ENCODE measurements at places on chromosomes 6 and 20.

GRCh38 chr6:163793011-163793983, 378.8 kb downstream of the QKI start:
- DNase-seq, result no peak

DNA sequence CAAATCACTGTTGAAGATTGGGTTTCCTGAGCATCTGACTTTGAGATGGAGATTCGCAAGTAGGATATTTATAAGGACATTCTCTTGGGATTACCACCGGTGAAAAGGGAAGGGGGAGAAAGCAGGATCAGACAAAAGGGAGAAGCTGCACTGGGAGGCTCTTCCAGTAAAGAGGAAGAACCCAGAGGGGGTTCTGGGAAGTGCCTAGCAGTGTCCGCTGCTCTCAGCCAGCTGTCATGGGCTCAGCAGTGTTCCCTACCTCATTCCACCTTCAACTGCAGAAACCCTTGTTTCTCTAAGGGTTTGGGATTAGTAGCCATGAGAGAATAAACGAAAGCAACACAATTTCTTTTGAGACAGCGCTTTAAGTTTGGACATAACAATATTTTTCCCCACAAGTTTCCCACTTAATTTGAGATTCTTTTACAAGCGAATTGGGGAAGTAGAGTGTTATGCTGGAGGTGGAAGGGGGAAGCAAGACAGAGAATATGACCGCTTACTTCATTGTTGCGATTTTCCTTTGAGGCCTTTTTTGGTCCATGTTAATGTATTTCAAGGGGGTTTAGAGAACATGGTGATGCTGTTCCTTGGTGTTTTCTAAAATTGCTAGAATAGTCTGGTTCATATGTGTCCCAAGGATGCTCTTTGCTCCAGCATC, 154.5 kb upstream of the SCGN start:
- DNase-seq, result no peak

- DNase-seq, result no peak
Observed at GRCh38 chr20:7272512-7272911, 505.0 kb downstream of the BMP2 start.

GRCh38 chr6:13474360-13474759, 13.0 kb downstream of the GFOD1 start:
- DNase-seq, result no peak

- no peak for DNase-seq
Observed at GRCh38 chr6:126803769-126804168, 314.7 kb upstream of the RSPO3 start.

DNA sequence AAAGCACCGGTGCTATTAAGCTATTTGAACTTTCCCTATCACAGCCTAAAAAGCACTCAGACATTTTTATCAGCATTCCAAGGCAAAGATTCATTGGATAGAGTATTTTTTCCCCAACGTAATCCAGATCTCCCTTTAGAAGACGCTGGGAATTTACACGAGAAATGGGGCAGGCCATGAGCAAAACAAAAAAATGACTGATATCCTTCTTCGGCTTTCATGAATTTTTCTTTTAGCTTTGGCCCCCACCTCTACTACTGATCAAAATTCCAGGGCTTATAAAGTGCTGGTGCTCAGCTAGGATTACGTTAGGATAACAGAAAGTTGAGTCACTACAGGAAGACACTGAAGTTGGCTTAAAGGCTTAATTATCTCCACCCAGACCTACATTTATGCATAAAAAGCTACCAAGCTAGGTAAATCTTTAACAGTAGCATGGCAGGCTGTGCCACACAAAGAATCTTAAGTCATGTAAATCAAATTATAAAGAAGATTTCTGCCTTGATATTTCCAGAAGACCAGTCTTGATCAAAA, 418.5 kb upstream of the BTBD3 start:
- DNase-seq, result no peak

DNA sequence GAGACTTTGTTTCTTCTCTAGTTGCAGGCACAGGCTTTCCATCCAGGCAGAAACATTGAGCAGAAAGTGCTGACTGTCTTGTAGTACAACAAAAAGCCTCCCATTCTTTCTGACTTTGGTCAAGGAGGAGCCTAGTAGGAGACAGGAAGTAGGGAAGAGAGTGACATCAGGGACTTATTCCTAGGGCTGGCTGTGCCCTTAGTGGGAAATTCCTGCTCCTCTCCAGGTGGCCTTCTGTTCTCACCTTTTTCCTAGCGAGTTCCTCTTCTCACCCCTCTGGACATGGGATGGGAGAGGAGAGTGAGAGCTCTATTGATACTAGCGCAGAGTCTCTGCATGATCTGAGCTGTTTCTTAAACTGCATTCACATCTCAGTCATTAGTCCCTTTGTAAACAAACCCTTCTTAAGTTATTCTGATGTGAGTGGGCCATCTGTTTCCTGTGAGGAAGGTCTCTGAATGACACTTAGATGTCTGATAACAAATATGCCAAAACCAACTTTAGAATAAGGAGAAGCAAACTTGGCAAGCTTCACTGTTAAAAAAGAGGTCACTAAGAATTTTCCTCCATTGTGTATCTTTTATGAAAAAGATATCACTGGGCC, 455.0 kb downstream of the GJA1 start:
- no peak for DNase-seq

DNA sequence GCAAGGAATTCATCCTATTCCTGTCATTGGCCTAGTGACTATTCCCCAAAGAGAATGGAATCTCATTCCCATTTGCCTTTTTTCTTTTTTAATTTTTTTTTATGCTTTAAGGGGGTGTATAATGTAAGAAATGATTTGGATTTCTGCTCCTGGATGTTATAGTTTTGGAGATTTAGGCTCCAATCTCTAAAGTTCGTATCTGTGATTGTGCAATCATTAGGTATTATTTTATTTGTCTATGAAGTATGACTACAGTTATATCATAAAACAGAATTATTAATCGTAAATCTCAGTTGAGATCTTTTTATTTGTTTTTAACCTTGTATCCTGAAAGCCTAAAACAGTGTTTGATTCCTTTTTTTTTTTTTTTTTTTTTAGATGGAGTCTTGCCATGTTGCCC, 41.7 kb upstream of the EEF1A1 start:
- no peak for DNase-seq

DNA sequence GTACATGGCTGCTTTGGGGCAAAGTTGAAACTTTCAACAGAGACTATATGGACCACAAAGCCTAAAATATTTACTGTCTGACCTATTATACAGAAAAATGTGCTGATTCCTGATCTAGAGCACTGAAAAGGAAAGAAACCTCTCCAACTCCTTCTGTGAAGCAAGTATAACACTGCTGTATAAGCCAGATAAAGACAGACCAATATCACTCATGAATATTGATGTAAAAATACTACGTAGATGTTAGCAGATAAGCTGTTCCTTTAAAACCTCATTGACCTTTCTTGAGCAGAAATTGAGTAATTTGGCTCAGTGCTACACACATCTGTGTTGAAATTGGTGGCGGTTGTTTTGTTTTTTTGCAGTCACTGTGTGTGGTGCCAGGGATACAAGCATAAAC, 69.9 kb upstream of the HDAC2 start:
- no peak for DNase-seq
